HFFc6 (cell line): ENCODE measurements at places on chromosomes 13 and 19. TPM values are rescaled to one million over a fixed set of nuclear protein-coding genes. Genes with fewer than 3 reads are reported as not detected.

LILRB1 gene
- not detected in 3 replicates for total RNA-seq

DNA sequence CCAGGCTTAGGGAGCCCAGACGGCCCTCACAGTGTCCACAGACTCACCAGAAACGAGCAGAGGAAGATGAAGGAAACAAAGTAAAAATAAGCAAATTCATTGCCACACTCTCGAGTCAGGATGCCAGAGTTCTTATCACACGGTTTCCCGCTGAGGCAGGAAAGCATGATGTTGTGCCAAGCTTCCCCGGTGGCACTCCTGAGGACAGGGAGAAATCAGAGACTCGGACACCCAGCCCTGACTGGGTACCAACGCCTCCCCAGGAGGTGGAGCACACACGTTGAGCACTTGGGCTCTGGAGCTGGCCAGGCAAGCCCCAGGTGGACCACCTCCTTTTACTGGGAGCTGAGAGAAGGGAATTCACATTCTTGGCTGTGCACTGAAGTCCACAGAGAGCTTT is 81.5 kb downstream of the IER2 start:
- H3K4me1 ChIP-seq = peaks cover 6% of the 10 kb centered on the region
- no peak overlapping the region for H3K4me3 ChIP-seq
- peaks cover 27% of the 10 kb centered on the region for H3K27me3 ChIP-seq
- peaks cover 10% of the 10 kb centered on the region for H3K36me3 ChIP-seq
- no peak overlapping the region for H3K27ac ChIP-seq
- no peak for DNase-seq

DNA sequence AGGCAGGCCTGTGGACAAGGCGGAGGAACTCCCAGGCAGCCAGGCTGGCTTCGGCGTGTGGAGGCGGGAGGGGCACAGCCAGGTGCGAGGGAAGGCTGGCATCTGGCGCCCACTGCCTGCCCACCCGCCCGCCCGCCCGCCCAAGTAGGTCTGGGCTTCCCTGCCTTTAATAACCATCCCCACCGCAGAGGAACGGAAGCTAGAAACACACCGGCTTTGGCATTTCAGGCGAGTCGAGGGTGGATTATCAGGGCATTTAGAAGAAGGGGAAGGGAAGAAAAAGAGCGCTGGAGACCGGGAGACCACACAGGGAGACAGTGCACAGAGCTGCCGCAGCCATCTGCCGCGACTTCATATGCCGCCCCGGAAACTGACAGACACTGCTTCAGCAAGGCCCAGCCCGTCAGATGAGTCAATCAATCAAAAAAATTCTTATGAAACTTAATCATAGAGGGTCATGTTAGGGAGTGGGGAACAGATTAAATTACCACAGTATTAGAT is 199.7 kb downstream of the TSHZ3 start:
- H3K36me3 ChIP-seq = no peaks in the 10 kb centered on the region
- DNase-seq = no peak
- H3K27ac ChIP-seq = no peak overlapping the region
- H3K4me3 ChIP-seq = no peak overlapping the region
- peaks cover 23% of the 10 kb centered on the region for H3K4me1 ChIP-seq

DNA sequence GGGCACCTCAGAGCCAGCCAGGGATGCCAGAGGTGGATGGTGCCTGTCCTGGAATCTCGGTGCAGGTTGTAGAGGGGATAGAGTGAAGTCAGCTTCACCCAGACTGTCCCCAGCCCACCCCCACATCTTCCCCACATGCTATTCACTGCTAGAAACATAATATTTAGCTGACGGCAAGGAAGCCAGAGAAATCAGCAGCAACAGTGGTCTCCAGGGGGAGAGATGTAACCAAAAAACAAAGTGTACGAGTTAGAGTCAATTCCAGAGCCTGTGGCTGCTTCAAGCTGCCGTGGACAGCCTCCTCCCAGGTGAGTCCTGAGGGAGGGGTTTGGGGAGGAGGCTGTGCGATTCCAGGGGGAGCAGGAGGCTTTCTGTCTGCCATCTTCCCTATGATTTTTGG is 97.6 kb downstream of the ZNF536 start:
- no peaks in the 10 kb centered on the region; the same call in 1 of the 2 replicates for H3K27me3 ChIP-seq
- H3K36me3 ChIP-seq = peaks cover 3% of the 10 kb centered on the region; the same call in 1 of the 2 replicates
- no peak overlapping the region for H3K4me3 ChIP-seq
- H3K27ac ChIP-seq = no peak overlapping the region
- no peak for DNase-seq
- H3K4me1 ChIP-seq = no peaks in the 10 kb centered on the region

NLRP5 gene
- total RNA-seq = not detected in 3 replicates

GRCh38 chr19:58355215-58355796 is 2.0 kb upstream of the A1BG start:
- DNase-seq = no peak
- no peaks in the 10 kb centered on the region for H3K27me3 ChIP-seq
- no peaks in the 10 kb centered on the region for H3K4me1 ChIP-seq
- no peak overlapping the region for H3K27ac ChIP-seq

RABAC1 gene
- total RNA-seq = 269 to 377 TPM (median 283 TPM) in 3 replicates

- DNase-seq = no peak
- H3K36me3 ChIP-seq = no peaks in the 10 kb centered on the region
- H3K27ac ChIP-seq = no peak overlapping the region
- no peaks in the 10 kb centered on the region for H3K27me3 ChIP-seq
- no peak overlapping the region for H3K4me3 ChIP-seq
- no peaks in the 10 kb centered on the region for H3K4me1 ChIP-seq
Measured at GRCh38 chr13:67515895-67516294, 285.8 kb upstream of the PCDH9 start.

IZUMO2 gene
- total RNA-seq = not detected in 3 replicates

CNFN gene
- total RNA-seq = 0.56 to 0.69 TPM in 2 of 3 replicates, not detected in the other

LILRB2 gene
- total RNA-seq = not detected in 3 replicates

- no peaks in the 10 kb centered on the region for H3K36me3 ChIP-seq
- H3K27me3 ChIP-seq = peaks cover 4% of the 10 kb centered on the region; the same call in 1 of the 2 replicates
- no peak overlapping the region for H3K4me3 ChIP-seq
- H3K27ac ChIP-seq = no peak overlapping the region
- DNase-seq = peak; percentile 3
Measured at GRCh38 chr13:75102001-75102716, 379.8 kb downstream of the TBC1D4 start.

DNA sequence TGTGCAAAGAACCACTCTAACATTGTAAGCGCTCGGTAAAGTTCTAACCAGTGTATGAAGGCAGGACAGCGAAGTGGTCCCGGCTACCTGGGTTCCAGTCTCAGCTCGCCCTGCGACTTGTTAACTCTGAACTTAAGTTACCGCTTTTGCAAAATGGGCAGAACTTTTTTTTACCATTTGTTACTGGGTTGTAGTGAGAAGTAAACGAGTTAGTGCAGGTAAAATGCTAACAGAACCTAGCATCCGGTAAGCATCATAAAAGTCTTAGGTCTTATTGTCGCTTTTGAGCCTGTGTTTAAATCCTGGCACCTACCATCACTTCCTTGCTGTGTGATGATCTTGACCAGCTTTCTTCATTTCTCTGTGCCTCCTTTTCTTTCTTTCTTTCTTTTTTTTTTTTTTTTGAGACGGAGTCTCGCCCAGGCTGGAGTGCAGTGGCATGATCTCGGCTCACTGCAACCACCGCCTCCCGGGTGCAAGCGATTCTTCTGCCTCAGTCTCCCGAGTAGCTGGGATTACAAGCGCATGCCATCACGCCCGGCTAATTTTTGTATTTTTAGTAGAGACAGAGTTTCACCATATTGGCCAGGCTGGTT is 734 bp upstream of the TRMT1 start:
- no peaks in the 10 kb centered on the region; the same call in 1 of the 2 replicates for H3K27me3 ChIP-seq
- peak overlapping the region; percentile 99 for H3K4me3 ChIP-seq
- H3K4me1 ChIP-seq = peaks cover 54% of the 10 kb centered on the region
- H3K36me3 ChIP-seq = peaks cover 6% of the 10 kb centered on the region; the same call in 1 of the 2 replicates

DNA sequence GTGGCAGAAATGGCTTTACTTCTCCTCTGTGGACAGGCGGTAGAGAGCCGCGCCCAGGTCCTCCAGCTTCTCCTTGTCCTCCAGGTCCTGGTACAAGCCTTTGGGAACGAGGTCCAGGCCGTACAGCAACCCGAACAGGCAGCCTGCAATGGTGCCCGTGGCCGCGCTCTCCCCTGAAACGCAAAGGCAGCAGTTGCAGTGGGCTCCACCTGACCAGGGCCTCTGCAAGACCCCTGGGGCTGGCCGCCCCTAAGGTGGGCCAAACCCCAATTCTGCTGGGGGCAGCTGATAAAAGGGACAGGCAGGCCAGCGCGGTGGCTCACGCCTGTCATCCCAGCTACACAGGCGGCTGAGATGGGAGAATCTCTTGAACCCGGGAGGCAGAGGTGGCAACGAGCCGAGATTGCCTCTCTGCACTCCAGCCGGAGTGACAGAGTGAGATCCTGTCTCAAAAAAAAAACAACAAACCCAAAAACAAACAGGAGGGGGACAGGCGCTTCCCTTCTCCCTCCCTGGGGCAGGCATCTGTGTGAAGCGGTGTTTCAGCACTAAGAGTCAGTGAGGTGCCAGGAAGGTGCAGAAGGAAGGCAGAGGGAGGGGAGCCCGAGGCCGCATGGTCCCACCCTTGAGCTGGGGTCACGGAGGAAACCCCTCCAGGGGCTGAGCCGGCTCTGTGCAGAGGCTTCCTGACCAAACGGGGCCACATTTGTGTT is 30.3 kb downstream of the ADPRHL1 start:
- peaks cover 7% of the 10 kb centered on the region; the same call in 1 of the 2 replicates for H3K4me1 ChIP-seq
- DNase-seq = no peak
- H3K4me3 ChIP-seq = no peak overlapping the region
- H3K36me3 ChIP-seq = peaks cover 12% of the 10 kb centered on the region; the same call in 1 of the 2 replicates
- peaks cover 1% of the 10 kb centered on the region; the same call in 1 of the 2 replicates for H3K27me3 ChIP-seq

CYP4F2 gene
- total RNA-seq = not detected in 3 replicates

- peaks cover 34% of the 10 kb centered on the region for H3K4me1 ChIP-seq
- no peak overlapping the region for H3K27ac ChIP-seq
- no peak for DNase-seq
- peaks cover 34% of the 10 kb centered on the region for H3K36me3 ChIP-seq
- H3K4me3 ChIP-seq = no peak overlapping the region
Measured at GRCh38 chr19:49201042-49201441, 43.5 kb downstream of the TRPM4 start.

DNA sequence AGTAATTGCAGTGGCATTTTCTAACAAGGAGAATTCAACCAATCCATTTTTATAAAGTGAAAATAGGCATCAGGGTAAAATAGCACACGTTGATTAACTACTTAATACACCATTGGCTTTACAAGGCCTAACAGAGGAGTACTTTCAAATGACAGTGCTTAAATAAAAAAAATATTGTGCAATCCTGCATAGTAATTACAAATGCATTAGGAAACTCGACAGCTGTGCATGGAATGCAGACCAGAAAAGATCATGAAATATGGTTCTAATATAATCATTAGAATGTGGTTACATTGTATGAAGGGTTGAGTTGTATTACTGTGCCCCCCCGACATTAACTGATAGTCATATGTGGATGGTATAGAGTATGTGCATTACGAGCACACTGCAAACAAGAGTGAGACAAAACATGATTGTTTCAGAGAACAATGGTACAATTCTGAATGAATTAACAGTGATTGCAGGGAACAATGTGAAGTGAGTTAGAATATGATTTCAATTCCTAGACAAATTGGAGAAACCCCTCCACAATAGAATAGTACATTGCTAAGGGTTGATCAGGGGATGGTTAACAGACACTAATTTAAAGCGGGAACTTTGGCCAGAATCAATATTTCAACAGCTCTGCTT is 270.6 kb downstream of the GPC5 start:
- H3K27me3 ChIP-seq = no peaks in the 10 kb centered on the region; the same call in none of the 2 replicates
- no peaks in the 10 kb centered on the region for H3K36me3 ChIP-seq
- DNase-seq = no peak
- H3K4me1 ChIP-seq = no peaks in the 10 kb centered on the region
- H3K27ac ChIP-seq = no peak overlapping the region

TMEM238 gene
- 0.37 and 2.2 TPM in 2 replicates for total RNA-seq

- DNase-seq = no peak
- peaks cover 9% of the 10 kb centered on the region for H3K36me3 ChIP-seq
- no peak overlapping the region for H3K4me3 ChIP-seq
Measured at GRCh38 chr13:39547108-39547507, 55.9 kb downstream of the LHFPL6 start.

DNA sequence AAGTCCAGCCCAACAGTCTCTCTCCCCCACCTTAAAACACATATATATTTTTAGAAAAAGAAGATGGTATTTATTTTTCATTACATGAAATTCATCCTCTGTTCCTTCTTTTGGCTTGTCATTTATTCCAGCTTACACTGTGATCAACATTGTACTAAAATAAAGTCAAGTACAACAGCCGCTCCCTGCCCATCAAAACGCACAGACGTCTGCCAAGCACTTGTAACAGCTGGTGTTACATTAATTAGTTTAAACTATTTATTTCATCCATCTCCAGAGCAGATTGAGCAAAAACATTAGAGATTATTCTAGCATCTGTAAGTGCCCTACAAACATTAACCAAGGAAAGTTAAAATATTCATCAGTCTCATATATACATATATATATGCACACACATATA is 350.5 kb downstream of the DACH1 start:
- no peaks in the 10 kb centered on the region for H3K27me3 ChIP-seq
- H3K27ac ChIP-seq = no peak overlapping the region
- H3K4me3 ChIP-seq = no peak overlapping the region
- no peaks in the 10 kb centered on the region for H3K36me3 ChIP-seq
- no peak for DNase-seq
- no peaks in the 10 kb centered on the region for H3K4me1 ChIP-seq

GRCh38 chr19:571566-571974 is 826 bp upstream of the BSG start:
- peaks cover 6% of the 10 kb centered on the region for H3K27me3 ChIP-seq
- no peaks in the 10 kb centered on the region for H3K36me3 ChIP-seq
- H3K27ac ChIP-seq = peak overlapping the region; percentile 95
- DNase-seq = peak; percentile 39

- H3K27ac ChIP-seq = no peak overlapping the region; the same call in 1 of the 2 replicates
- H3K4me3 ChIP-seq = no peak overlapping the region; the same call in 1 of the 2 replicates
- DNase-seq = peak; percentile 28
Measured at GRCh38 chr19:3818466-3818865, 32.3 kb upstream of the MATK start.

DNA sequence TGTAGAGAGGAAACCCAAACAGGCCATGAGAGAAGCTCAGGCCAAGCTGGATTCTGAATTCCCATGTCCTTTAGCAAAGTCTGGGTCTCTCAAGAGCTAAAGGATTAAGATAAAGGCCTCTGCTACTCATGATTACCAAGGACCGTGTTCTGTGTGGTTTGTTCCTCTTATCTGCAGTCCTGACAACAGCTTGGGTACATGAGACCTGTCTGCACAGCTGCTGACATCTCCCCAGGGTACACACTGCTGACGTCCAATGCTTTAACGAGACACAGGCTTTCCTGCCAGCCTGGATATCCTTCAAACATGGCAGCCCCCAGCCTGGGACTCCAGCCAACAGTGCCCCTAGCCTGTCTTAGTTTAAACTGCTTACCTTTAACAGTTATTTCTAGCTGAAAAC is 211.0 kb downstream of the SLC7A1 start:
- no peak for DNase-seq
- H3K27me3 ChIP-seq = peaks cover 18% of the 10 kb centered on the region
- H3K27ac ChIP-seq = no peak overlapping the region
- H3K4me3 ChIP-seq = no peak overlapping the region

GRCh38 chr13:44769686-44770085 is 193.6 kb upstream of the TSC22D1 start:
- DNase-seq = no peak
- peaks cover 1% of the 10 kb centered on the region for H3K27me3 ChIP-seq
- no peak overlapping the region for H3K4me3 ChIP-seq
- H3K4me1 ChIP-seq = peaks cover 21% of the 10 kb centered on the region
- no peak overlapping the region for H3K27ac ChIP-seq
- H3K36me3 ChIP-seq = no peaks in the 10 kb centered on the region

SCGB2B2 gene
- total RNA-seq = 0.10 TPM in 1 of 3 replicates, not detected in the others

LRFN3 gene
- total RNA-seq = 17.6 to 20.7 TPM (median 18.9 TPM) in 3 replicates

GRCh38 chr19:2567580-2567979 is 91.7 kb downstream of the GADD45B start:
- peaks cover 8% of the 10 kb centered on the region; the same call in 1 of the 2 replicates for H3K27me3 ChIP-seq
- DNase-seq = no peak
- no peak overlapping the region for H3K27ac ChIP-seq
- no peaks in the 10 kb centered on the region for H3K36me3 ChIP-seq
- no peak overlapping the region for H3K4me3 ChIP-seq
- H3K4me1 ChIP-seq = no peaks in the 10 kb centered on the region
